Lung (tissue), 17 donors: ENCODE measurements at places on chromosomes 13 and 19.

DNA sequence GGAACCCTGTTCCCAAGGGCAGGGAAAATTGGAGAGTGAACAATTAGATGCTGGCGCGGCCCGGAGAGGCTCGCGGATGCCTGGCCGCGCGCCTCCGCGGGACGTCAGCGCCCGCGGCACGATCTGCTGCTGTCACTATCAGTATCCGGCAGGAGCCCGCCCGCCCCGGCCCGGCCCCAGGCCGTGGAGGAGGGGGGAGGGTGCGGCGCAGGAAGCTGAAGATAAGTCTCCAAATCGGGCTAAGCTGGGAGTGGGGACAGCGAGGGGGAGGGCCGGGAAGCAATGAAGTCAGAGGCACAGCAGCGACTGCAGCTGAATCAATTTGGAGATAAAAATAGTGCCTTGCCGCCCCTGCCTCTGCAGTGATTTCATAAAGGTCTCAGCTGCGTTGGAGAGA, 441.5 kb upstream of the KLF12 start:
- DNase-seq: peak; percentile 89

DNA sequence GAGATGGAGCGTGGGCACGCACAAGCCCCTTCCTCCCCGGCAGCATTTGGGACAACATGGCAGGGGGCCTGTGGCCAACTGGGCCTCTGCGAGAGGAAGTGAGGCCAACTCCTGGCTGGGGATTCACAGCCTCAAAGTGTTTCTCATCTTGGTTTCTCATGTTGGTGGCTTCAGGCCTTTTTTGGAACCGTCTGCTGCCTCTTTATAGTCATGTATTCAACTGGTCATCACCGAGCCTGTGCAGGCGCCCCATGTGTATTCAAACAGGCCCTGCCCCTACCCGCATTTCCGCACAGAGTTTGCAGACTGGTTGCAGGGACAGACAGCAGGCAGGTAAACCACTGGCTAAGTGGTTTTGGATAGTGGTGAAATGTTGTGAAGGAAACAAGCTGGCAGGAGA, 17.3 kb upstream of the RELB start:
- no peak for DNase-seq

DNA sequence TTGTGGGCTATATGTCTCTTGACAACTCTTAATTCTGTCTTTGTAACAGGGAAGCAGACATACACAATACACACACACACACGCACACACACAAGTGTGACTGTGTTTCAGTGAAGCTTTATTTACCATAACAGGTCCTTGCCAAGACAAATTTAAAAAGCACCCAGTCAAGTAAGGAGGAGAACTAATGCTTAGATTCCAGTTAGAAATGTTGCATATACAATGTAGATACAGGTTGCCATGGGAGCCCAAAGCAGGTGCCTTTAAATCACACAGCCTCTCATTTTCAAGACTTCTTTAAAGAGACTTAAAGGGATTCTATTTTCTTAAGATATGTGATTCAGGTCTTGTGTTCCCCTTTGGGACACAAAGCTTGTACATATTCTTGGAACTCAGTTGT, 1551.9 kb downstream of the EFNB2 start:
- DNase-seq: no peak

DNA sequence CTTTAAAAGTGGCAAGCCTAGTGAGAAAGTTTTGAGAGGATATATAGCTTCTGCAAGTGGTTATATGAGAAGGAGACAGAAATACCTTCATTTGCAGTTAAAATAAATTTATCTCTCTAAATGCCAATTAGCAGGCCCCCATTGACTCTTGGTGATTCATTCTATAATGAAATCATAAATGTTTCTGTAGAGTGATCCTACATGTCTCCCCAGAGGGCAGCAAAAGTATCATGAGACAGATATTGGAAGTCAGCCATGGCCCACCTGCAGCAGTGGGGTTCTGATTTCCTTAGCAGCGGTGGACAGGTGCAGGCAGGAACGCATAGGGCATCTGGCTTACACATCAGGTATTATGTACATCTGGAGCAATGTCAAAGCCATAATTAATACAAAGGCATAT, 385.4 kb upstream of the SLC10A2 start:
- no peak for DNase-seq

DNA sequence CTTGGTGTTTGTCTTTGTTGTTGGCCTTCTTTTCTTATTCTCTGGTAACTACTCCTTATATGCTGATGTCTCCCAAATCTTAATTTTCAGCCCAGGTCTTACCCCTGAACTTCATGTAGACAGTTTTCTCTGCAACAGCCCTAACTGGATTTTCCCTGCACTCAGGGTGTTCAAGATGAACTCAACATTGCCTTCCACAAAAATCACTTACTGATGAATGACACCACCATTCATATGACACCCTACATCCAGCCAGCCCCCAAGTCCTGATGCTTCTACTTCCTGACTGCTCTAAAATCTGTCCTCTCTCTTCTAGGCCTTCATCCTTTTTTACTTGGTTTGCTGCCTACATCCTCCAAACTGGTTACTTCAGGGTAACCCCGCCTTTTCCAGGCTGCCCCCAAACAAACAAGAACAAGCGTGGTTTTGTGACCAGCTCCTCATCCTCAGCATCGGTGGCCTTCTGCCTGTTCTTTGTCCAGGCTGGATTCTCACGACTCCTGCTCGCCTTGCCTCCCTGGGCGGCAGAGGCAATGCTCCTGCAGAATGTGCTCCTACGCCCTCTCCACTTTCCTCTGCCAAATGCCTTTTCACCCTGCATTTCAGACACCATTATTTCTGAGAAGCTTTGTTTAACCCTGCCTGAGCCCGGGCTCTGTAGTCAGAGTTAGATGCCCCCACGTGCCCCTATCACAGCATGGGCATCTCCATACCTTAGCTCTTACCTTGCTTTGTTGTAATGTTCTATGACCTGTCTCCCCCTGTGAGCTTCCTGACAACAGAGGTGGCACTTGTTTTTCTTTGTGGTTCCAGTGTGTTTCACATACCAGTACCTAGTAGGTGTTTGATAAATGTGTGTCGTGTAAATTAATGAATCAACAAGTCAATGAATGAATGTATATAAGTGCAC, 61.8 kb downstream of the WDFY2 start:
- DNase-seq: no peak

DNA sequence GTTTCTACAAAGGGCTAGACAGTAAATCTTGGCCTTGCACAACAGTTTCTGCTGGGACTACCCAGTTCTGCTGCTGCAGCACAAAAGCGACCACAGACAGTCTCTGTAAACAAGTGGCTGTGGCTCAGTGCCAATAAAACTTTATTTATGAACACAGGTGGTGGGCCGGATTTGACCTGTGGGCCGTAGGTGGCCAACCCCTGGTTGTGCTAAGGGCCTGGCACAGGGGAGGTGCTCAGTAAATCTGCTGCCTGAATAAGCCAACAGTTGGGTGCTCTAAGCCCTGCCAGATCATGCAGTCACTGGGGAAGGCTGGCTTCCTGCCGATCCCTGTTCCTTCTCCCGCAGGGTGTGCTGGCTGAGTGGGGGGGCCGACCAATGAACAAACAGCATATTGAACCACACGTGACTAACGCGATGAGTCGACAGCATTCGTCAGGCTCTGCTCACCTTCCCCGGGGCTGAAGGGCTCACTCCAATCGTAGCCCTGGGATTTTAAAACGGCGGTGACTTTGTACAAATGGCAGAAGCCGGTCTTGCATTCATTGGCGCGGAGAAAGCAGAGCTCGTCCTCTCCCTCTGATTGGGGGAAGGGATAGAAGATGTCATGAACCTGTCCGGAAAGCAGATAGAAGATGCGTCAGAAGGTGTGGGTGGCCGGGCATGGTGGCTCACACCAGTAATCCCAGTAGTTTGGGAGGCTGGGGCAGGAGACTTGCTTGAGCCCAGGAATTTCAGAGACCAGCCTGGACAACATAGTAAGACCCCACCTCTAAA, 24.3 kb upstream of the MYDGF start:
- DNase-seq: no peak

DNA sequence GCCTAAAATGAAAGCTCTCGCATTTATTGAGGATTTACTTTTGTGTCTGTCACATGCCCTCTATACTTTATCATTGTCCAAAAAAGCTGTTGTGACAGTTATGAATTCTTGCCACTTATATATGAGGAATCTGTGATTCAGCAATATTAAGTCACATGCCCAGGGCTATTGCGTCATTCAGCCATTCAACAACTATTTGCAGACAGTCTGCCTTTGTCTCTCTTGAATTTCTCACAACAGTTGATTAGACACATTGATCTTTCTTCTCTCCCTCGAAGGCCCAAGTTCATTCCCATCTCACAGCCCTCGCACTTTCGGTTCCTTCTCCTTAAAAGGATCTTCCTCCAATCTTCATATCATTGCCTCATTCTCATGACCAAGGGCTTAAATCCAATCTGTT, 342.6 kb downstream of the MZT1 start:
- DNase-seq: peak; percentile 11

DNA sequence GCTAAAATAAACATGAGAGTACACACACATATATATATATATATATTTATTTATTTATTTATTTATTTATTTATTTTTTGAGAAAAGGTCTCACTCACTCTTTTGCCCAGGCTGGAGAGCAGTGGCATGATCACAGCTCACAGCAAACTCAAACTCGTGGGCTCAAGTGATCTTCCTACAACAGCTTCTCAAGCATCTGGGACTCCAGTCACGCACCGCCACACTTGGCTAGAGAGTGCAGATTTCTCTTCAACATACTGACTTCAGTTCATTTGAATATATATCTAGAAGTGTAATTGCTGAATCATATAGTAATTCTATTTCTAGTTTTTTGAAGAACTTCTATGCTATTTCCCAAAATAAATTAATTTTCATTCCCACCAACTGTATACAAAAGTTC, 1711.8 kb downstream of the SLITRK5 start:
- DNase-seq: no peak

DNA sequence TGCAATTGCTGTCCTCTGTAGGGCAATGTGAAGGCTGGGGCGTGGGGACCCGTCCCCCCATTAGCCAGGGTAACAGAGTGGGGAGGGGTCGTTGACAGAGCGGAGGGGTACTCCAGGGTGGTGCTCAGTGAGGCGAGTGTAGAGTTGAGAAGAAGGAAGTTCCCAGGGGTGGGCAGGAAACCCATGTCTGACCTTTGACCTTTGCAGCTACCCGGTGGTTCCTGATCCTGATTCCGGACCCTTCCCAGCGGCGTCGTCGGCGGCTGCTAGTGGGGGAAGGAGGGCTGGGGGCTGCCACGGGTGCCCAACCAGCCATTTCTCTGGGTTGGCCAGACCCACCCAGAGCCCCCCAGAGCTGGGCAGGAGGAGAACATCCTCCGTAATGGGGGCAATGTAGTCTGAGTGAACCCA, 2.1 kb upstream of the PLVAP start:
- DNase-seq: peak; percentile 80

- no peak for DNase-seq
Measured at GRCh38 chr19:31114585-31114984, 234.7 kb downstream of the TSHZ3 start.

DNA sequence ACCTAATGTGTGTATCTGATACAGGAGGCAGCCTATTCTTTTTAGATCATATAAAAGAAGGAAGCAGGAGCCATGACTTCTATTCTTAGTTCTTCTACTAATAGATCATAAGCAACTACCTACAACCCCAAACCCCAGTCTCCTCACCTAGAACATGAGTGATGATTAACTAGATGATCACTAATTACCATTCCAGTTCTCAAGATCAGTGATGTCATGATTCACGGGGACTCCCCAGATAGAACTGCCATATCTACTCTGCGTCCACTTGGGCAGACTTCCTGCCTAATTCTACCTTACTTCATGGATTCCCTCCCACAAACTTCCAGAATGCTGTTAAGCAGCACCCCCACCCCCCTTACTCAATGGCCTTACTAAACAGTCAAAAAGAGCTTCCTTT, 380.1 kb downstream of the FGF14 start:
- no peak for DNase-seq

GRCh38 chr19:17796838-17797423, 2.0 kb downstream of the B3GNT3 start:
- DNase-seq: no peak

DNA sequence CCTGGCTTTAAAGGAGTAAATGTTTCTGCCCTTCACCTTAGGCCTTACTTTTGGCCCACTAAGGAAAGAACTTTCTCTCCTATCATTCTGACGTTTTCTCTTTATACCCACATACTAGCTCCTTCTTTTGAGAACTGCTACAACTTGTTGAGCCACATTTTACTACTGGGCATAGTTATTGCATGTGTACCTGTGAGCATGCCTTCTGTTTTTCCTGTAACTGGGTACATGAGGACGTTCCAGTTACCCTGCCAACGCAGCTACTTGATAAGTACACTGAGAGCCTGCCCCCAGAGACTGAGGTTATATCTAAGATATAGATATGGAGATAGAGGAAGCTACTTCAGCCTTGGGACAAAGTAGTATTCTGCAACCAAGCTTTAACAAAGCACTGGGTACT, 3.5 kb downstream of the CCDC169 start:
- DNase-seq: no peak

DNA sequence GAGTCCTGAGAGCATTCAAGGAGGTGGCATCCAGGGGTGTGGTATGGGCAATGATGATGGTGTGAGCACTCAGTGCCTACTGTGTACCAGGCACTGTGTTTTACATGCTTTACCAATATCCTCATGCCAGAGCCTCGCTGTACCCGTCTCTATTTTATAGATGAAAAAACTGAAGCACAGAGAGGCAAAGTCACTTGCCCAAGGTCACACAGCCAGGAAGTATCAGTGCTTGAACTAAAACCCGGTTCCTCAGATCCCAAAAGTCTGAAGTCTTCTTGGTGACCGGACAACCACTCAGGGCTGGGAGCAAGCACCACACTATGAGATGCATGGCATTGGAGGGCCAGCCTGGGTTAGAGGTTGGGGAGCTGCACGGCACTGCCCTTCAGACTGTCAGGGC, 84.1 kb downstream of the CHST8 start:
- no peak for DNase-seq

DNA sequence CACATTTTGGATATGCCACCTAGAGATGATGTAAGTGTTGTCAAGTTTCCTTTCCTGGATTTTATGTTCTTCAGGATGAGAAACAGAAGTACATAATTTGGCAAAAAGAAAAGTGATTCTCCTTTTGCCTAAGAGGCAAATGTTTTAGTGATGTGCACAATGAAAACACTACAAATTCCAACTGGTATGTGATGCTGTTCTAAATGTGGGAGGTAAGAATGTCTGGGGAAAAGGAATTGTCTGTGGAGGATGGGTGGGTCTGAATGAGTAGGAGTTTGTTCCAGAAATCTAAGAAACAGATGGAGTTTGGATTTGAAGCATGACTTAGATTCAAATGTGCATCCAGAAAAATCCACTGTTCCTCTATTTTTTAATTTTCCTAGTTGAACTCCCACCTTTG, 473.6 kb upstream of the SPRY2 start:
- no peak for DNase-seq

DNA sequence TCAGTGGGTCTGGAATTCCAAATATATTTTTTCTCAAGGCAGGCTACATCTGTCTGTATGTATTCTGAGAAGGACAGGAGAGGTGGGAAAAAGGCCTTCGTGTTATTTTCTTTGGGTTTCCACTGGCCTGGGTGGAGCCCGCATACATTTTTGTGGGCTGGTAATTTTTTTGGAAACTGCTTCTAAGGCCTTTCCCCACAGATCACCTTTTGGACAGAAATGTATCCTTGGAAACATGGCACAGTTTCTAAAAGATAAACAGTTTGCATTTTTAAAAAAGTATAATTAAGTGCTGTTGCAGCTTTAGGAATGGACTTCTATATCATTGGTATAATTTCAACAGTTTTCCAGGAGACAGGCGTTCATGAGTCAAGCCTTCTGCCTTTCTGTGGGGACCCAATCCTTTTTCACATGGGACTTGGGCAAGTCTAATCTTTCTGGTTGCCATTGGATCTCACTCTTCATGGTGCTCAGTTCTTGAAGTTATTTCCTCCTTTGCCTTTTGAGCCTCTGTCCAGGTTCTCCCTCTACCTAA, 8.9 kb downstream of the RFX2 start:
- peak; percentile 70 for DNase-seq

GRCh38 chr19:15934332-15935078, at the start of gene CYP4F11:
Gene CYP4F11 (minus strand): TSS chr19:15934529. CDS start chr19:15934408, 121 bp downstream.
- DNase-seq: peak; percentile 3
